ENCODE measurements at places on chromosomes 3 and 15. TPM values are rescaled to one million over a fixed set of nuclear protein-coding genes. Genes with fewer than 3 reads are reported as not detected.
A peak's percentile ranks its signal among the peaks of the same experiment; 100 is the strongest.

DNA sequence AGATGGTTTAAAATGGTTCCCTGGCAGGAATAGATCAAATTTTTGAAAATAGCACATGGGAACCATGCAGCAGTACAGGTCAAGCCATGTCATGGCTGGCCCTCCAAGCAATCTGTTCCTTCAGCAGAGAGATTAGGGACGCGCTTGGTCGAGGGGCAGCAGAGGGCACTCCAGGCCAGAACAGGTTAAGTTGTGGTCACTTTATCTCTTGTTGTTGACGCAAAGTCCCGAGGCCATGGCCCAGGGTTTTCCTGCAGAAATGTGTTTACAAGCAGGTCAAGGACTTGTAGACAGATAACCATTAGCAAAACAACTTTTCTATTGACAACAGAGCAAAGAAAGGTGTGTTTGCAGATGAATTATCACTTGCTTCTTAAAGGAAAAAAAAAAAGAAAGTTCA is 570.0 kb upstream of the NR2F2 start:
- H3K27me3 ChIP-seq: no peaks in the 10 kb centered on the region
- H3K27ac ChIP-seq: no peak overlapping the region
- DNase-seq: no peak
- no peak overlapping the region for H3K4me3 ChIP-seq
- no peaks in the 10 kb centered on the region for H3K4me1 ChIP-seq
- H3K36me3 ChIP-seq: no peaks in the 10 kb centered on the region

AZI2 gene
- total RNA-seq: 51.6 TPM

KBTBD13 gene
- total RNA-seq: not detected

GRCh38 chr3:190585805-190586630 is 72.1 kb downstream of the IL1RAP start:
- H3K27me3 ChIP-seq: no peaks in the 10 kb centered on the region
- DNase-seq: peak; percentile 81

ANAPC13 gene
- 35.7 TPM for total RNA-seq

GRCh38 chr3:72312339-72312738 is 527.4 kb upstream of the PROK2 start:
- no peak overlapping the region for H3K27ac ChIP-seq
- H3K36me3 ChIP-seq: no peaks in the 10 kb centered on the region
- no peaks in the 10 kb centered on the region for H3K4me1 ChIP-seq
- 0 out of 2 replicates have a peak, but pooled peaks cover 3% of the 10 kb centered on the region for H3K27me3 ChIP-seq
- DNase-seq: no peak
- H3K4me3 ChIP-seq: no peak overlapping the region

ARHGAP11A gene
- total RNA-seq: 102 TPM

- no peaks in the 10 kb centered on the region for H3K36me3 ChIP-seq
- H3K27ac ChIP-seq: no peak overlapping the region
- H3K27me3 ChIP-seq: peaks cover 6% of the 10 kb centered on the region
- H3K4me3 ChIP-seq: no peak overlapping the region
- DNase-seq: no peak
- H3K4me1 ChIP-seq: no peaks in the 10 kb centered on the region
Observed at GRCh38 chr3:56137415-56137814, 330.9 kb downstream of the ERC2 start.

EFCAB12 gene
- total RNA-seq: 0.42 TPM

- H3K4me1 ChIP-seq: peaks cover 11% of the 10 kb centered on the region
- no peak overlapping the region for H3K27ac ChIP-seq
- DNase-seq: no peak
- H3K27me3 ChIP-seq: no peaks in the 10 kb centered on the region
Observed at GRCh38 chr3:185653949-185654757, 68.1 kb downstream of the SENP2 start.

GRCh38 chr3:102529452-102529851 is 94.6 kb downstream of the ZPLD1 start:
- no peak overlapping the region for H3K27ac ChIP-seq
- peak; percentile 39 for DNase-seq
- no peaks in the 10 kb centered on the region for H3K4me1 ChIP-seq
- H3K36me3 ChIP-seq: no peaks in the 10 kb centered on the region

SEMA6D gene
- total RNA-seq: 0.02 TPM

DNA sequence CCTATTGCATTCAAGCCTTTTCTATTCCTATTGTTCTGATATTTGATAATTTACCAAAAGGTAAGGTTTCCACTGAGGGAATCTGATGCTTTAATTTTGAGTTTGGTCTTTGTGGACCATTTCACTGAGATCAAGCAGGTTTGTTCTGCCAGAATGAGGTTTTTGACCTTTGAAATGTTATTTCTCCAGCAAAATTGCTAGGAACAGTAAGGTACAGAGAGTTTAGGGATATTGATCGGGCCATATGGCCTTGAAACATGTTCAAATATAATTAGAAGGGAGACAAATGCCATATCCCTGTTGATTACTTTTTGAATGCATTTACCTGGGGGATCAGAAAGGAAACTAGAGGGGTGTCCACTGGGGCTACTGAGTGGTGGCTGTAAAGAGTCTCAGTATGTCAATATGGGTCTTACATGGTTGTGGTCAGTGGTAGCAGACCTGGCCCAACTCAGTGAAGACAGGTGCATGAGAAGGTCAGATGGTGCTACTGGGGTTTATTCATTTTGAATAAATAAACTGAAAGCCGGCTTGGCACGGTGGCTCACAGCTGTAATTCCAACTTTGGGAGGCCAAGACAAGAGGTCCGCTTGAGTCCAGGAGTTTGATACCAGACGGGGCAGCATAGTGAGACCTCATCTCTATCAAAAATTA is 100.2 kb downstream of the SV2B start:
- DNase-seq: no peak
- peaks cover 36% of the 10 kb centered on the region for H3K27me3 ChIP-seq
- no peaks in the 10 kb centered on the region for H3K36me3 ChIP-seq
- H3K4me3 ChIP-seq: no peak overlapping the region
- H3K4me1 ChIP-seq: no peaks in the 10 kb centered on the region

RTP1 gene
- not detected for total RNA-seq

GPR149 gene
- total RNA-seq: not detected

ZNF710 gene
- total RNA-seq: 10.0 TPM

DNA sequence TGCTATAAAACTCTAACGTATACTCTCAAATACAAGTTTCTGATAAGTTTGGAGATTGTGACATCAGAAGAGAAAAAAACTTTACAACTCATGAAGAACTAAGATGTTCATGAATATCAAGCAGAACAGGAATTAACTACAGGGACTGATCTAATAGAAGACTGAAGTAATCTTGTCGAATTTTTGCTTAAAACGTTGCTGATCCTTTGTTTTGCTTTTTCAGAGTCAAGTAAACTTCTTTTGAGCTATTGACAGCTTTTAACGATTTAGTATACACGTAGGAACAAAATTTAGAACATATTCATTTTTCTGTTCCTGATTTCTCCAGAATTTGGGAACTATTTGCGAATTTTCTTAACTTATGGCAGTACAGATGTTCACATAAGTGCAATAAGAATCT is 610.2 kb downstream of the SI start:
- no peak overlapping the region for H3K4me3 ChIP-seq
- H3K27ac ChIP-seq: no peak overlapping the region
- DNase-seq: no peak
- H3K4me1 ChIP-seq: no peaks in the 10 kb centered on the region
- H3K27me3 ChIP-seq: no peaks in the 10 kb centered on the region
- no peaks in the 10 kb centered on the region for H3K36me3 ChIP-seq

- H3K27ac ChIP-seq: no peak overlapping the region
- H3K36me3 ChIP-seq: no peaks in the 10 kb centered on the region
- H3K27me3 ChIP-seq: no peaks in the 10 kb centered on the region
- H3K4me3 ChIP-seq: no peak overlapping the region
Observed at GRCh38 chr3:121295979-121296378, 249.8 kb downstream of the POLQ start.

- no peaks in the 10 kb centered on the region for H3K4me1 ChIP-seq
- no peaks in the 10 kb centered on the region for H3K27me3 ChIP-seq
- DNase-seq: no peak
- no peaks in the 10 kb centered on the region for H3K36me3 ChIP-seq
- no peak overlapping the region for H3K27ac ChIP-seq
Observed at GRCh38 chr3:4517093-4517492, 23.9 kb downstream of the ITPR1 start.

HCLS1 gene
- 1.6 TPM for total RNA-seq

- H3K27ac ChIP-seq: no peak overlapping the region
- no peak for DNase-seq
- no peaks in the 10 kb centered on the region for H3K27me3 ChIP-seq
- H3K36me3 ChIP-seq: no peaks in the 10 kb centered on the region
Observed at GRCh38 chr3:108076564-108076963, 14.3 kb downstream of the CD47 start.

SETD5 gene
- total RNA-seq: 141 TPM

- no peaks in the 10 kb centered on the region for H3K27me3 ChIP-seq
- H3K27ac ChIP-seq: no peak overlapping the region
- no peaks in the 10 kb centered on the region for H3K4me1 ChIP-seq
- no peak for DNase-seq
- no peak overlapping the region for H3K4me3 ChIP-seq
Observed at GRCh38 chr3:54518011-54518675, 395.8 kb downstream of the CACNA2D3 start.

SEMA3F gene
- 15.7 TPM for total RNA-seq

DNA sequence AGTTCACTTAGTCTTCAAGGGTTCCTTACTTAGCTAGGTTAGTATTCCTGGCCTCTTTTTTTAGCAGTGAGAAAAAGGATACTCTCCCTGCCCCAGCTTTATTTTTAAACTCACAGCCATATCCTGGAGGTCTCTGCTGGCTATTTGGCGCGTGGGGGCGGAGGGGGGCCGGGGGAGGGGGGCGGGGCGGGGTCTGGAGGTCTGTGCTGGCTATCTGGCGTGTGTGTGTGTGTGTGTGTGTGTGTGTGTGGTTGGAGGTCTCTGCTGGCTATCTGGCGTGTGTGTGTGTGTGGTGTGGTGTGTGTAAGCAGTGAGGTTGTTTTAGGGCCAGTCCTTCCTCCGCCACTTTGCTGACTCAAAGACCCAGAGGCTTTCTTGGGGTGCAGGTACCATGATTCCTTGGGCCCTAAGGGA is 579 bp upstream of the PLAAT1 start:
- H3K27ac ChIP-seq: no peak overlapping the region
- no peak for DNase-seq
- H3K4me3 ChIP-seq: no peak overlapping the region
- no peaks in the 10 kb centered on the region for H3K36me3 ChIP-seq
- H3K4me1 ChIP-seq: no peaks in the 10 kb centered on the region

DNA sequence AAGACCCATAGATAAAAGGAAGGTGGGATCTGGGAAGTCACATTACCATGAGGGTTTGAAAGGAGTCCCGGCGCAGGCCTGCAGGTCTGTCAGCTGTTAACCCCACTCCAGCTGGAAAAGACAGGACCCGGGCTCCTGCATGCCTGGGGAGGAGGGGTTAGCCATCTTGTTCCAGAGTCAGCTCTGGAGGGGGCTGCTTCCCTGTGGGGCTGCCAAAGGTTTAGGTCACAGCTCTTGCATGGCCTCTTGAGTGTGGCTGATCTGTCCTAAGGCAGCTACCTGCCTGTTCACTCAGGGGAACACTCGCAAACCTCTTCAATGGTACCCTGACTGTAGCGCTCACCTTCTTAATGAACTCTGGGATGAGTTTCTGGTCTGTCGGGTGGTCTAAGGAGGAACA is 104.5 kb downstream of the RFTN1 start:
- no peak for DNase-seq
- no peak overlapping the region for H3K27ac ChIP-seq
- no peak overlapping the region for H3K4me3 ChIP-seq
- H3K36me3 ChIP-seq: no peaks in the 10 kb centered on the region

SLC15A2 gene
- total RNA-seq: 0.96 TPM

DNA sequence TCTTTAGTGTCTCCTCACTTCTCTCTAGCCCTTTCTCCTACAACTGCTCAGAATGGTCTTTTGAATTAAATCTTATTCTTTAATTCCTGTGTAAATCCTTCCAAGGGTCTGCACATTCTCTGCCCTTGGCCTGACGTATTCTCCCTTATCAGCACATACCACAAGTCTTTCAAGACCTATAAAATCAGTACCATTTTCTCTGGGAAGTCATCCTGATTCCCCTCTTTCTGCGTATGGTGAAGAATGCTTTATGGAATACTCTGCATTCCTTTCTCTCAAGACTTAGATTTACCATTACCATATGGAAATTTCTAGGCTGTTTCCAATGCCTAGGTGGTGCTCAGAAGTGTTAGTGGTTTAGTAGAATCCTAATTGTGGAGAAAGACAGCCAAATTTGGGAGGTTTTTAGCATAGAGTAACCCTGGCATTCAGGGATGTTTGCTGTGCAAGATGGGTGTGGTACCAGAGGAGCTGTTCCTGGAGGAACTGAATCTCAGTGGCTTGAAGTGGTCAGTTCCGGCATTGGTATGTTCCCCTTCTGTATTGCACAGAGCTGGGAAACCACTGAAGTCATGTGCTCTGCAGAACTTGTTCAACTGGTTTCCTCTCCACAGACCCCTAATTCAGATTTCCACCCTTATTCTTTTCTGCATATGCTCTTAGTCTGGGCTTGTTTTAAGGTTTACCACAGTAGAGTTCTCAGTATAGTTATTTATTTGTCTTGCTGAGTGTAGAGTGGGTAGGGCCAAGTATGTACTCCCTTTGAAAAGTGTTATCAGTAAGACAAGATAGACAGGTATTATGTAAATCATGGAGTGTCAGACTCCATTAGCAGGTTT is 24.5 kb downstream of the IQGAP1 start:
- peaks cover 41% of the 10 kb centered on the region for H3K4me1 ChIP-seq
- H3K4me3 ChIP-seq: peak overlapping the region; percentile 14
- H3K27ac ChIP-seq: peak overlapping the region; percentile 55
- no peaks in the 10 kb centered on the region for H3K36me3 ChIP-seq

- DNase-seq: no peak
Observed at GRCh38 chr3:186951640-186952552, 21.6 kb downstream of the ST6GAL1 start.

DNA sequence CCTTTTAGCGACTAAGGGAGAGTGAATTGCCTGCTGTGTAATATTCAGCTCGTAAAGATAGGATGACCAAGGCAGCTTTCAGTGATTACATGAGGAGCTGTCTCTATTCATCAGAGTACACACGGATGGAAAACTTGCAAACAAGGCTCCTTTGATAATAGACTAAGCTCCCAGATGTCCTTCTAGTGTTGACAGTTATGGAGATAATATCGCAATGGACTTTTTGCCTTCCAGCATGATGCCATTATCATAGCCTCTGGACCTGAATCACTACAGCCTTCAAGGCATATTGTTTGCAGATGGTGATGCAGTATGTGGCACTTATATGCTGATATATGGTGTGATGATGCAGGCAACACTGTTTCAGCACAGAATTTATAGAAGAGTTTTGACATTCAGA is 93.9 kb downstream of the ECT2 start:
- no peaks in the 10 kb centered on the region for H3K4me1 ChIP-seq
- H3K27me3 ChIP-seq: no peaks in the 10 kb centered on the region
- H3K36me3 ChIP-seq: no peaks in the 10 kb centered on the region
- H3K27ac ChIP-seq: no peak overlapping the region

IRAK2 gene
- 3.6 TPM for total RNA-seq

GRCh38 chr3:108250626-108251025 is 28.4 kb upstream of the IFT57 start:
- H3K4me3 ChIP-seq: no peak overlapping the region
- H3K36me3 ChIP-seq: no peaks in the 10 kb centered on the region
- no peaks in the 10 kb centered on the region for H3K4me1 ChIP-seq
- DNase-seq: no peak

PLA2G4E gene
- total RNA-seq: not detected

NR1I2 gene
- 0.07 TPM for total RNA-seq

GRCh38 chr3:147387885-147388699 is 18.3 kb downstream of the ZIC4 start:
- no peaks in the 10 kb centered on the region for H3K4me1 ChIP-seq
- DNase-seq: no peak
- H3K4me3 ChIP-seq: no peak overlapping the region
- H3K36me3 ChIP-seq: no peaks in the 10 kb centered on the region
- no peak overlapping the region for H3K27ac ChIP-seq

FBXW12 gene
- not detected for total RNA-seq

- no peaks in the 10 kb centered on the region for H3K36me3 ChIP-seq
- H3K27me3 ChIP-seq: no peaks in the 10 kb centered on the region
- H3K27ac ChIP-seq: no peak overlapping the region
- no peaks in the 10 kb centered on the region for H3K4me1 ChIP-seq
- DNase-seq: no peak
Observed at GRCh38 chr15:35499723-35500122, 46.2 kb downstream of the DPH6 start.

Measured in HCT116 (cell line).